ENCODE measurements at places on chromosomes 3 and 15.
A peak's percentile ranks its signal among the peaks of the same experiment; 100 is the strongest.

GRCh38 chr3:150308037-150308319, 100.1 kb upstream of the TSC22D2 start:
- no peak for DNase-seq

DNA sequence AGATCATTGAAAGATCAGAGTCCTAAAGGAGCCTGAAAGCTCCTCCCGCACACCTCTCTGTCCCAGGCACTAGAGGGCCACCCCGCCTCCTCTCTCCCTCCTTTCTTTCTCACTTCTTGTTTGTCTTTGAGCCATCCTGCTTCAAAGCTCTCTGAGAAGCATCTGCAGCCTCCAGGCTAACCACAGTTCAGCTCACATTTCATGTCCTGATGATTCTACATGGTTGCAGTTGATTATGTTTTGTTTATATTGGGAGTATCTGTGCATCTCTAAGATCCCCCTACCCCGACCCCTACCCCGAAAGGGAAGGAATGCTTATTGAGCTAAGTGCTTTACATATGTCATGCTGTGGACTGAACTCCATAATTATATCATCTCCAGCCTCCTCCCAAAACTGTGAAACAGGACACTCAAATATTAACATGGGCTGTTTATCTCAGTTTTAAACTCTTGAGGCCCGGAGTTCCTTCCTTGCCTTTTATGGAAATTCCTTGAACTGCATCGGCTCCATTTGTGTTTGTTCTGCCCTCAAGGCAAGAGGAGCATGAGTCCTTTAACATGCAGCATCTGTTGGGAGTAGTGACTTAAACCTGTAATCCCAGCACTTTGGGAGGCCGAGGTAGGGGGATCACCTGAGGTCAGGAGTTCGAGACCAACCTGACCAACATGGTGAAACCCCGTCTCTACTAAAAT, 30.9 kb downstream of the MGLL start:
- peak; percentile 48 for DNase-seq

DNA sequence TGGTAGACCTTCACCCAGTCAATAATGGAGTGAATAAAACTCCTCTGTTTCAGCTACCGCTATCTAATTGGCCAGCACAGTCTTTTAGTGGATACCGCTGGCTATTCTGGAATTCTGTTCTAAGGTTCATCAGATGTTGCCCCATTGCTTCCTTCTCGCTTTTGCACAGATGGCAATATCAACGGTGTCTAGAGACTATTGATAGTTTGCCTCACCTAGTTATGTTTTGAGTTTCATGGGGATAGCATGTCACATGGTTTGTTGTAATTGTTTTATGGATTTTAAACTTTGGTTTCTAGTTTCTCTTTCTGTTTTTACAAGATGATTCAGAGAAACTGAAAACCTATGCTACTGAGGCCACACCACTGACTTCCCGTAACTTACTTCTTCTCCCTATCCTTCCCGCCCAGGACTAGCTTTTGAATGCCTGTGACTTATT, 2.0 kb downstream of the XRN1 start:
- peak; percentile 65 for DNase-seq

DNA sequence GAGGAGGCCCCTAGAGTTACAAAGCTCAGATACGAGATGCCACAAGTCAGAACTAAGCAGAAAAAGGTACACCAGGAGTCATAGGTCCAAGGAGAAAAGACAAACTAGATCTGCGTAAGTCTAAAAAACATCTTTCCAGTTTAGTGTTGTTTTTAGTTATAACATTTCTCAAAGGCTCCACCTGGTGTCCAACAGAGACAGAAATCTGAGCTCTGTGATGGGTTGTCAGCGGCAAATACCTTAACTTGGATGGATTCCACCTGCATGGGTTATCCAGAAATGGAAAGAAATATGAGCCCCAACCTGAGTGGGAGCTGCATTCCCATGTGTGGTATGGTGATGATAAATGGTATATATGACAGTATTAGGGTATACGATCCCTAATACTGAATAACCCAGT, 238.6 kb upstream of the CHRM5 start:
- DNase-seq = no peak

DNA sequence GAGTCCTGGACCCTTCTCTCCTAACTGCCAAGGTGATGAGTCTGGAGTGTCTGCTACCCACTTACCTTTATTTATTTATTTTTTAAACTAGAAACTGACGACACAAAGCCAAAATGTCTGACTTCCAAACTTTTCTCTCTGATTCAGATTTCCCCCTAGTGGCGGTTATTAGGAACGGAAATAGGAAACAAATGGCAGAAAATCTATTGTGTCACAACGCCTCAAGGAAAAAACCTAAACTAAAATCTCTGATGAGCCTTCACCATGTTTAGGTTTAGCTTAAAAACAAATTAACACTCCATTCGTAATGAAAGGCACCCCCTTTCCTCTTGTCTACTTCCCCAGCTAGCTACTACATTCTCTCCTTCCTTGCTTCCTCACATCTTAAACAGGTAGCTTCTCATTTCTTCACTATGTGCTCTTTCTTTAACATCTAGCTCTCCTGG, 94.0 kb upstream of the MEX3B start:
- no peak for DNase-seq

DNA sequence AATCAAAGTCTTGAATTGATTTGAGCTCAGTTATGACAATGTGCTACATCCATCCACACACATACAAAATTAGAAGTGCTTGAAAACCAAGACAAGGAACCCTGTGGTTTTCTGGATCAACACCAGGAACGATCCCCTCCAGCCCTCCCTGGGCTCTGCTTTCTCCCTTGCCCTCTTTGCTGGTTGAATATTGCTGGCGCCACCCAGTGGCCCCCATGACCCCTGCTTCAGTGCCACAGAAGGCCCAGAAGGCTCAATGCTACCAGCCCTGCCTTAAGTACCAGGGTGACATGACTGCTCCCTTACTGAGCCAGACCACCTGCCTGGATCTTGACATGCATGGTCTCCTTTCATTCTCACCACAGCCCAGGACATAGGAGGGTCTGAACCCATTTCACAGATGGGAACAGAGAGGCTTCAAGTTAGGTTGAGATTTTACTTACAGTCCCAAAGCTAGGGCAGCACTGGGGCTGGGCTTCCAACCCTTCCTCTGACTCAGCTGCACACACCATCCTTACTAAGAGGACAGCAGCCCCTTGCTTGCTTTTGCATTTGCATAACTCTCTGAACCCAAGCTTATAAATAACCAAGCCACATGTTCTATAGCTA, 15.0 kb downstream of the IL12A start:
- DNase-seq = peak; percentile 62

DNA sequence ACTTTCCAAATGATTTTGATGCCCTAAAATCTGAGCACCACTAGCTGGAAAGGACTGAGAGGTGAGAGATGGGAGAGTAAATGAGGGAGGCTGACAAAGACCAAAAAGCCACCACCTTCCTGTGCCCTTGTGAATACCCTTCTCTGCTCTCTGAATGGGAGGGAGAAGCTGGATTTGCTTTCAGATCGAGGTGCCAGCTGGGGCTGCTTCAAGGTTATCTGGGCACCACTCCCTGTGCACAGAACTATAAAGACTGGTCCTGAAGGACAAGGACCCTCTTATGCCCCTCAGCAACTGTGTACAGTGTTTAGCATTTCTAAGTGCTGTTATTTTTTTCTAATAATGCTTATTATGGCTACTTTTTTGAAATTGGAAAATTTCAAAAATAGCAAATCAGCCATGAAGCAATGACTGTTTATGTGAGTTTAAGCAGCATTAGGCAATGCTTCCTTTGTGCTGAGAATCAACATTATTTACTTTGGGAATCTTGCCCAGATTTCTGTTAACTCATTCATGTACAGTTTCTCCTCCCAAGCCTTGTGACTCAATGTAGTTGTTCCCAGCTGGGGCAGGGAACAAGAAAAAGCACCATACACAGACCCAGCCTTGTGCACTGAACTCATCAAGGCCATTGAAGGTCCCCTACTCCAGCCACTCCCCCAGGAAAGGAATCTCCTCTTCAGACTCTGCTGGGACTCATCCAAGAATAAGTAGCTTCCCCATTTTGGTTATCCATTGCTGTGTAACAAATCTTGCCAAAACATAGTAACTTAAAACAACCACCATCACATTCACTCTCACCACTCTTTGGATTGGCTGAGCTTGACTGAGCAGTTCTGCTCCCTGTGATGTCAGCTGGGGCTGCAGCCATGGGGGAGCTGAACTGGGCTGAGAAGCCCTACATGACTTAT, 37.3 kb upstream of the CDV3 start:
- no peak for DNase-seq

GRCh38 chr3:4827767-4828166, 151.5 kb upstream of the BHLHE40 start:
- DNase-seq = no peak

DNA sequence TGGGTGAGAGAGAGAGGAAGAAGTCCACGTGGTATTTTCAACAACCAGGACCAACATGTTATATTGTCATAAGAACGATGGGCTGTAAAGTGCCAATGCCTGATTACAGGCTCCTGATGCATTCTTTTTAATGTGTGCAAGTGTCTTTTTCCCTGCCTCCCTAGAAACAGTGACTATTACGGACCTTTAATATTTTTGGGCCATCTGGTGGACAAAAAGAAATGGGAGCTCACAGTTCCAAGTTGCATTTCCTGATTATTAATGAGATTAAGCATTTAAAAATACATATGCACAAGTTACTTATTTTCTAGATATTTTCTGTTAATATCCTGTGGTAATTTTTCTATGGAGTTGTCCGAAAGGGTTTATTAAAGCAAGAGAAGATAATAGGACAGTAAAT, 530.2 kb downstream of the NR2F2 start:
- no peak for DNase-seq

GRCh38 chr3:70433091-70433490, 120.7 kb upstream of the MDFIC2 start:
- no peak for DNase-seq

GRCh38 chr3:190193210-190193609, 72.5 kb upstream of the P3H2 start:
- DNase-seq = no peak

- no peak for DNase-seq
Observed at GRCh38 chr3:20700714-20701113, 514.7 kb upstream of the SGO1 start.

DNA sequence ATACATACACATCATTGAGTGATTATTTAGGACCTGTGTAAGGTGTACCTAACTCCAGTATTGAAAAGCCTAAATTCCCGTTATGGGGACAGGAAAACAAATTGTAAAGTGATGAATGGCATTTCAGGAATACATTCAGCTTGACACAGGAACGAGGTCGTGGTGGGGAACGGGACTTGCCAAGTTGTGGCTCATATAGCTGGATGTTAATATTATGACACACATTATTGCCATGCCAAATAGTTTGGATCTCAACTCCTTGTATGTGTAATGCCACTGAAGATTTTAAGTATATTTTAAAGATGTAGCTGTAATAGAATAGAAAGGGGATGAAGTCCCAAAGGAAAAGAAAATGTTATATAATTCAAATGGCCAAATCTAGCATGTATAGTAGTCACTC, 227.2 kb upstream of the GOLIM4 start:
- no peak for DNase-seq

DNA sequence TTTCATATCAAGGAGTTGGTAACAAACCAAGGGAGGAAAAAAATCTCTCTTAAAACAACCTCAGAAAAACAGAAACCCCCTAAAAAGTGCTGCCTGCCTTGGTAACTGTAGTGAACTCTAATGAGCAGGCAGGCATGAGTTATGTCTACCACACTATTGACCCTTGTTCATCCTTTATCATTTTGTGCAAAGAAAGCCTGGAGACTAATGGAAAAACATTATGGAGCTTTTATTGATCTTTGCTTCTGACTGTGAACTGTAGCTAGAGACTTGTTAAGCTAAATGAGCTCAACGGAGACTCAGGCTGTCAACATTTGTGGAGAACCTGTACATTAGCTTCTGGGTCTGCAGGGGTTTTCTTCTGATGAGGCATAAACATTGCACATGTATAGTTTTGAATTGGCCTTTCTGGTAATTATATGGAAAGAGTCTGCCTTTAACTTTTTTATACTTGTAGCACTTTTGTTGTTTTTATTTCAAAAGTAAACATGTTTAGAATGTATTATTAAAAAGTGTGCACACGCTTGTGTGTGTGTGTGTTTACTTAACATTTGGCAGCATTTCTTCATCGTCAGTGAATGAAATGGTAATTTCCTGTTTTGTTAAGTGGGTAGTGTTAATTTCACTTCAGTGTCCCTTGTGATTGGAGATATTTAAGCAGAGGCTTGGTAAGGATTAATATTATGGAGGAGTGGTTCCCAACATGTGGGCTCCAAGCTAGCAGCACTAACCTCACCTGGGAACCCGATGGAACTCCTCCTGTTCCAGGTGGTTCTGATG, 15.9 kb upstream of the SPTSSB start:
- no peak for DNase-seq

DNA sequence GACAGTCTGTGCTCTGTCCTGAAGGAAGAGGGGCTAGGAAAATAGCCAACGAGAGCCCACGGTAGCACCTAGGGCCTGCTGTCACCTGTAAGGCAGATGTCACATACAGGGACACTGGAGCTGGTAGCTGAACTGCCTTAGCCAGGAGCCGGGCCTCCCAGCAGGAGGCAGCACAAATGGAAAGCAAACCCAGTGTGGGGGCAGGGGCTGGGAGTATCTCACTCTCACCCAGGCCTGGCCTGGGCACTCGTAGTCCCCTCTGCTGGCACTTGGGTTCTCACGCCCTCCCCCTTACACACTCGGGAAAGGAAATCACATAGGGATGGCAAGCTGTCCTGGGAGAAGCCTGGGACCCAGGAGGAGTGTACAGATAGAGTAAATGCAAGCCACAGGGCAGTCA, 173.1 kb upstream of the CHRNA7 start:
- DNase-seq = no peak

- no peak for DNase-seq
Observed at GRCh38 chr3:80297720-80298119, 529.9 kb upstream of the ROBO1 start.

DNA sequence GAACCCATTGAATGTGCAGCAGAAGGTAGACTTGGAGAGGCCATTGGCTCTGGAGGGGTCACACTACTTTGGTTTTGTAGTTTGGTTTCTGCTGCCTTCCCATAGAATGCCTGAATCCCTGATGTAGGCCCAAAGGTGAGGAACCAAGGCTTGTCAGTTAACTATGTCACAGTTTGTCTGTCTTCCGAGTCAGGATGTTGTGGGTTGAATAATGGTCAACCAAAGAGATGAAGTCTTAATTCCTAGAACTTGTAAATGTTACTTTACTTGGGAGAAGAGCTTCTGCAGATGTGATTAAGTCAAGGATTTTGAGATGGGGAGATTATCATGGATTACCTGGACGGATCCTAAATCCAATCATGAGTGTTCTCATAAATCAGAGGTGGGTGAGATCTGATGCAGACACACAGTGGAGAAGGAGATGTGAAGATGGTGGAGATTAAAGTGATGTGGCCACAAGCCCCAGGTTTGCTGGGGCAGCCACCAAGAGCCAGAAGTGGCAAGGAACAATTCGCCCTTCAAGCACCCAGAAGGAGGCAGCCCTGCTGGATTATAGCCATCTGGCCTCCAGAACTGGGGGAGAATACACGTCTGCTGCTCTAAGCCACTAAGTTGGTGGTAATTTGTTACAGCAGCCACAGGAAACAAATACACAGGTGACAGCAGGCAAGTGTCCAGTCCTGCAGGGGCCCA, 2.3 kb upstream of the CCR8 start:
- no peak for DNase-seq

All from activated naive CD4-positive, alpha-beta T cell treated with anti-CD3 and anti-CD28 coated beads for 36 hours (primary cell).